Kasumi-1 (cell line): ENCODE measurements at places on chromosomes 2 and 18.

DNA sequence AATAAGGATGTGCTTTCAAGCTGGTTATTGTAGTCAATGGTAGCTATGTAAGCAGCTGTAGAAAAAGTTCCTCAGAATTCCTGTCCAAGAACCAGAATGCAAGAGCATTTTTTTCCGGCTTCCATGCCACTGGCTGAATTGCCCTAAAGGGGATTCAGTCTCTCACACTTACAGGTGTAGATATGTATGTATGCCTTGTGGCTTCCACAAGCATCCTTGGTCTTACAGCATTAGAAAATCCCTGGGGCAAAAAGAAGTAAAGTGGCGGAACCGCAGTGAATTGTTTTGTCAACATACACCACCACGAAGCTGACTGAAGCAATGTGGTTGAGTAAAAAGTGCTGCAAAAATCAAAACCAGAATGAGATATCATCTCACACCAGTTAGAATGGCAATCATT, 54.6 kb downstream of the FANCL start:
- no peak for DNase-seq

GRCh38 chr2:35081001-35081621, 1274.5 kb upstream of the CRIM1 start:
- DNase-seq, result no peak

- DNase-seq, result no peak
Measured at GRCh38 chr2:148739454-148740105, 95.0 kb downstream of the EPC2 start.

DNA sequence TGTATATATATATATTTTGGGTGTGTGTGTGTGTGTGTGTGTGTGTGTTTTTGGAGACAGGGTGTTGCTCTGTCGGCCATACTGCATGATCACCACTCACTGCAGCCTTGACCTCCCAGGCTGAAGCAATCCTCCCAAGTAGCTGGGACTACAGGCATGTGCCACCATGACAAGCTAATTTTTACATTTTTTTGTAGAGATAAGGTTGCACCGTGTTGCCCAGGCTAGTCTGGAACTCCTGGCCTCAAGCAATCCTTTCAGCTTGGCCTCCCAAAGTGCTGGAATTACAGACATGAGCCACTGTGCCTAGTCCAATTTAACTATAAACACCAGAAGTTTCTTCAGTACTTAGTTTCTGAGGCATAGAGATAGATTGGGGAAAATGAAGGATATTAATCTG, 18.3 kb downstream of the LIMS1 start:
- DNase-seq, result no peak

GRCh38 chr2:222481941-222482340, 57.6 kb downstream of the SGPP2 start:
- no peak for DNase-seq

DNA sequence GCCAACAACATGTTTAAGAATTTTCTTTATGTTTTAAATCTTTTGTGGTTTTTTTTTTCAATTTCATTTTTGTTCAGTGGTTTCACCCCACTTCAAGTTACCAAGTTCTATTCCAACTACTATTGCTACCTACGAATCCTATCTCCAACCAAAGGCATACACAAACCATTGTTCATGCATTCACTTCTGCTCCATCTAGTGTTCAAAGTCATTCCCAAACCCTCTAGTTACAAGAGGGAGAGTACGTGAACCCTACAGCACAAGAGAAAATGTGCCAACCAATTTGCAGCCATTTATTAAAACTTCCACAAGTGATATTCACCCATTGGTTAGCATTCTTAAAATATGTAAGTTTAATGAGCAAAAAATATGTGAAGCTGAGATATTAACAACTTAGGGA, 295.1 kb upstream of the KYNU start:
- peak; percentile 6 for DNase-seq

GRCh38 chr2:232795920-232796319, 19.6 kb upstream of the KCNJ13 start:
- DNase-seq, result no peak

DNA sequence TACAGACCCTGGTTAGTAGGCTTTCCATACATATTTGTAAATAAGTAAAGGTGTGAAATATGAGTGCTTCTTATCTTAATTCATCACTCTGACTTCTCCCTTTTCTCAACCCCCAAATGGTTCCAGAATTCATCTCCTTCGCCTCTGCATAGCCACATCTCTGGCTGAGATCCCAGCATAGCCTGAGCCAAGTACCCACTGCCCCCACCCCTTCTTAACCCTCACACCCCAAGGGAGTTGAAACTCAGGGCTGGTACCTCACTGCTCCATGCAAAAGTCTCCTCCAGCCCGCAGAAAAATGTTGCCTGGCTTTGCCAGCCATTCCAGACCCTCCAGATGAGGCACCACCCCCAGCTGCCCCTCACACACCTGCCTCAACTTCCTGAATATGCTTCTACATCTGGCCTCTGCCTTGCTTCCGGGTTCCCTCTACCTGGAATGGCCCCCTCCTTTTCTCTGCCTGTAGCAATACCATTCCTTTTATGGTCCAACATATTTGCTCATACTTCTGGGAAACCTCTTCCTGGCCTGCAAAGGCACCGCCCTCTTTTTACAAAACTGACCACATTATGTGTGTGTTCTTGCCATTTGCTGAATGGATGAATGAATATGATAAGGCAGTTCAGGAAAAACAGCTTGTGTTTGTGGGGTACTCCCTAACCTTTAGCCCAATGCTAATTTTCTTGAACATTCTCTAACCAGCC, 112.8 kb downstream of the CELF4 start:
- no peak for DNase-seq

DNA sequence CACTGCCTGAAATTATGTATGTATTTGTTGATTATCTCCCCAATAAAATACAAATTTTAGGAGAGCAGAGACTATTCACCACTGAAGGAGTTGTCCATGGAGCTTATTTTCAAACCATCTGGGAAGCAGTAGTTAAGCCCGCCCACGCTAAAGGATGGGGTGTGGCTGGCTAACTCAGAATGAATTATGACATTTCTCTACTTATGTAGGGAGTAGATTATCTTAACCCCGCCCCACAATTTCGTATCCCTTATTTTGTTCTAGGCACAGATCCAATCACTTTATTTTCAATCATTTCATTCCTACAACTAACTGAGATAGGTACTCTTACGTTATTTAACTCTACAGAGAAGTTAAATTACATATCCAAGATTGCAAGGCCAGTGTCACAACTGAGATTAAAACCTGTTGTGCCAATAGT, 1.4 kb upstream of the LAPTM4A start:
- no peak for DNase-seq

GRCh38 chr2:227031379-227031778, 132.6 kb downstream of the COL4A4 start:
- no peak for DNase-seq
